ENCODE measurements at places on chromosomes 3 and 15. TPM values are rescaled to one million over a fixed set of nuclear protein-coding genes. Genes with fewer than 3 reads are reported as not detected.

The MUC4 gene
- 0.31 TPM for total RNA-seq

The ANKRD34C gene
- not detected for total RNA-seq

The DYNLT2B gene
- 8.8 TPM for total RNA-seq

GRCh38 chr3:113245761-113246161, 34.4 kb downstream of the BOC start:
- no peaks in the 10 kb centered on the region for H3K36me3 ChIP-seq
- H3K27me3 ChIP-seq: peaks cover 7% of the 10 kb centered on the region
- no peak overlapping the region for H3K4me3 ChIP-seq

- no peaks in the 10 kb centered on the region for H3K4me1 ChIP-seq
- H3K27ac ChIP-seq: no peak overlapping the region
- DNase-seq: no peak
- H3K4me3 ChIP-seq: no peak overlapping the region
- no peaks in the 10 kb centered on the region for H3K36me3 ChIP-seq
Observed at GRCh38 chr3:76367281-76367680, 581.9 kb upstream of the ZNF717 start.

GRCh38 chr3:18247139-18247695, 177.9 kb downstream of the SATB1 start:
- peaks cover 2% of the 10 kb centered on the region for H3K4me1 ChIP-seq
- no peak overlapping the region for H3K4me3 ChIP-seq
- DNase-seq: no peak
- no peaks in the 10 kb centered on the region for H3K27me3 ChIP-seq

GRCh38 chr3:115980709-115981108, 357.4 kb downstream of the GAP43 start:
- DNase-seq: no peak
- H3K36me3 ChIP-seq: no peaks in the 10 kb centered on the region
- peaks cover 2% of the 10 kb centered on the region for H3K27me3 ChIP-seq
- no peak overlapping the region for H3K27ac ChIP-seq

DNA sequence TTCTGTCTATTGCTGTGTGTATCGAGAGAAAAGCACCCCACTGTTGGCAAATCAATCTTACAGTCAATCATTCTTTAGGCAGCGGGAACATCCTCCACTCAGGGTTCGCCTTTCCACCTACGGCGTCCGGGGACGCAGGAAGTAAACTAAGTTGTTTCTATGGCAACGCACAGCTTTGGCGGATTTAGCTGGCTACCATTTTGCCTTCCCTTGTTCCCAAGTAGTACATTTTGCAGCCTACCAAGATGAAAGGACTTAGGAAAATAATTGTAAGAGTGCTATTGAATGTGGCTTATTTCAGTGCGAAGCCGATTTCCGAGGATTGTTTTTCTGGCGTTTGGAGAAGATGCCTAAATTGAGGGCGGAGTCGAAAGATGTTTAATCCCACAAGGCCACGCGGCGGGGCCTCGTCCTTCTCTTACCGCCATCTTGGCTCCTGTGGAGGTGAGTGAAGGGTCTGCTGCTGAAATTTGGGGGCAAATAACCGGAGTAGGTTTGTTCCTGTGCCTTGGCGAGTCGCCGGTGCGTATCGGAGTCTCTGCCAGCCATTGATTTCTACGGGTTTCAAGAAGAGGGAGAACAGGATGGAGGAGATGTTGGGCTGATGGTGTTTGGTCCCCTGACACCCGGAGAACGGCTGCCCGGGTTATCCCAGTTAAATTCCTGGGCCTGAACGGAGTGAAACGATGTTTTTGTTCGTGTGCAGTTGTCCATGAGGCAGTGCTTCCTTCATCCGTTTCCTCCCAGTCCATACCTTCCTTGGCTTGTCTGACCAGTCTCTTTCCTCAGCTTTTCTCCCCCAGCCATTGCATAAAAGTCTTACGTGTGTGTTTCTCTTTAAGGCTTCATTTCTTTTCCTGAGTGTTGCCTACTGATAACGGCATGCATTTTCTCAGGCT, at the start of gene RPL35A:
Gene RPL35A, plus strand, starts transcription at position 413 of the 899 bp plus-strand sequence. CDS start 778 bp downstream, outside the sequence.
- H3K27me3 ChIP-seq: no peaks in the 10 kb centered on the region
- H3K36me3 ChIP-seq: peaks cover 48% of the 10 kb centered on the region
- peaks cover 32% of the 10 kb centered on the region for H3K4me1 ChIP-seq
- DNase-seq: peak; percentile 91
- peak within 1 kb of the TSS; percentile 95 for H3K4me3 ChIP-seq

DNA sequence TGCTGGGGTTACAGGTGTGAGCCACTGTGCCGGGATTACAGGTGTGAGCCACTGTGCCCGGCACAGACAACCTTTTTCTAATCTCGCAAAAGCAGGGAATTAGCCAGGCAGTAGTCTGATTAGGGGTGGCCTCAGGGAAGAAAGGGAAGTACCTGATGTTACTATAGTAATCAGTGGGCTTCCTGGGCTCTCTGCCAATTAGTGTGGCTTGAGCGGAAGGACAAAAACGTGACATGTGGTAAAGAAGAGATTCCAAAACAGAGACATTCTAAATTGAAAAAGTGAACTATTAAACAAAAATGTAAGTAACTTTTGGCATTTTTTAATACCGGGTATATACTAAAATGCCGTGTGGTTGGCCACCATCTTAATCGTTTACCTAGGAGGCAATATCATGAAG, 48.1 kb downstream of the CFAP20DC start:
- H3K27me3 ChIP-seq: peaks cover 7% of the 10 kb centered on the region
- no peak overlapping the region for H3K4me3 ChIP-seq
- DNase-seq: no peak
- no peaks in the 10 kb centered on the region for H3K36me3 ChIP-seq

DNA sequence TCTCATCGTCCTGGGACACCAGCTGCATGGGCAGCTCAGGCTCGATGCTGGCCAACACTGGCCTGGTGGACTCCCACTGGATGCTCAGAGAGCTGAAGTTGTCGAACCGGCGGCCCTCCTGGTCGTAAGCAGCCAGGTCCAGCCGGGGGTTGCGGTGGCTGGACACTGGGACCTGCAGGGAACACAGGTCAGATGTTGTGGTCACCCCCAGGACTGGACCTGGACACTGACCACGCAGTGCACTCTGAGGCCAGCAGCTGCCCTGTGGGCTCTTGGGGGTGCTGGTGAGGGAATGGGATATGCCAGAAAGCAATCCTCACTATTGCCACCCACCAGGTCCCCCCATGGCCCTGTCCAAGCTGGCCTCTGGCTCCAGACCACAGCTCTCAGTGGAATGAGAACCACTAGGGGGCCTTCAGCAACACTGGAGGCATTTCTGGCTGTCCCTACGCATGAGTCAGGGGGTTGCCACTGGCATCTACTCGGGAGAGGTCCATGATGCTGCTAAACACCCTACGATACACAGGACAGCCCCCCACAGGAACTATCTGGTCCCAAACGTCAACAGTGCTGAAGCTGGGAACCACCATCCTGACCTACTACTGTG, 66.1 kb downstream of the NUP210 start:
- peak overlapping the region; percentile 81 for H3K27ac ChIP-seq
- no peak for DNase-seq
- peaks cover 62% of the 10 kb centered on the region for H3K36me3 ChIP-seq
- H3K4me3 ChIP-seq: no peak overlapping the region
- peaks cover 41% of the 10 kb centered on the region for H3K4me1 ChIP-seq

All from activated CD8-positive, alpha-beta T cell treated with anti-CD3 and anti-CD28 coated beads for 36 hours (primary cell).